Fibroblast of mammary gland (primary cell): ENCODE measurements at places on chromosomes 7 and 10.

DNA sequence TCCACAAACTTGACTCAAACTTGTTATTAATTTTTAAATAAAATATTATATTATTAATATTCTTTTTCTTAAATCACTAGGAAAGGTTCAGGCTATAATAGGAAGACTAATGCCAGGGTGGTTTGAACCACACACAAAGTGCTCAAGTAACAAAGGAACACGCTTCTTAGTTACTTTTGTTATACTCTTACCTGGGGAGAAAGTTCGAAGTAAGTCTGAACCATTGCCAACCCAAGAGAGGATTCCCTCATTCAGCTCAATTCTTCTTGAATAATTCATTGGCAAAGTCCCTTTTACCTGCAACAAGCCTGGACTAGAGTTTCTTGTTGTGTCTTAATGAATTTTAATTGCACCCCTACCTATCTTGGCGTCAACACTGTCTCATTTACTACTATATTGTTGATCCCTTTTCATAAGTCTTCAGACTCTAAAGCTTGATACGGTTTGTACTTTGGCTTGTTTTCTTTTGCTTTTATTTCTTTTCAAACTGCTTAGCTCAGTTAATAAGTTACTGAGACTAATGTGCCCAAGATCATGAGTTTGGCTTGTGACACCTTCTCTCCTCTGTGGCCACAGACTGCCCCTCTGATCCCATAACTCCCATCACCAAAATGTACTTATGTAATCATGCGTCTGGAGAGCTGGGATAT, 10.2 kb upstream of the C10orf67 start:
- no peak for DNase-seq

GRCh38 chr10:93475227-93475626, 6.9 kb downstream of the MYOF start:
- no peak for DNase-seq

- no peak for DNase-seq
These were observed 317.2 kb upstream of the PODXL start for GRCh38 chr7:131873581-131873980.

GRCh38 chr7:38000272-38000671, 79.8 kb downstream of the EPDR1 start:
- DNase-seq = peak; percentile 44

GRCh38 chr7:129858490-129858889, 94.3 kb downstream of the UBE2H start:
- no peak for DNase-seq
